Brain microvascular endothelial cell (primary cell): ENCODE measurements at places on chromosomes 3 and 15.

DNA sequence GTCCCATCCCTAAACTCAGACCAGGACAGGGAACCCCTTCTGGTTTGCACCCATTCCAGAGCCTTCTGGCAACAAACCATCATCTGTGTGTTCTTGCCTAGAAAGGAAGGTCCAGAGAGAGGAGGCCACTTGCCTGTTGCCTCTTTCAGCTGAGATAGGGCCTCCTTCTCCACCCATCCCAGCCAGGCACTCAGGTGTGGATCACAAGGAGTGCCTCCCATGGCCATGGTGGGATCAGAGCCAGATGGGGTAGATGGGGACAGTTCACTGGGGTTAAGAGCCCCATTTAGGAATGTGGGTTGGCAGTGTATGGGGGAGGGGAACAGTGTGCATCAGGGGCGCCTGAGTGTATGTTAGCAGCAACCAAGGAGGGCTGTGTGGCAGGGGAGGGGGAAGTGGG, 8.9 kb upstream of the CTDSPL start:
- DNase-seq, result no peak

DNA sequence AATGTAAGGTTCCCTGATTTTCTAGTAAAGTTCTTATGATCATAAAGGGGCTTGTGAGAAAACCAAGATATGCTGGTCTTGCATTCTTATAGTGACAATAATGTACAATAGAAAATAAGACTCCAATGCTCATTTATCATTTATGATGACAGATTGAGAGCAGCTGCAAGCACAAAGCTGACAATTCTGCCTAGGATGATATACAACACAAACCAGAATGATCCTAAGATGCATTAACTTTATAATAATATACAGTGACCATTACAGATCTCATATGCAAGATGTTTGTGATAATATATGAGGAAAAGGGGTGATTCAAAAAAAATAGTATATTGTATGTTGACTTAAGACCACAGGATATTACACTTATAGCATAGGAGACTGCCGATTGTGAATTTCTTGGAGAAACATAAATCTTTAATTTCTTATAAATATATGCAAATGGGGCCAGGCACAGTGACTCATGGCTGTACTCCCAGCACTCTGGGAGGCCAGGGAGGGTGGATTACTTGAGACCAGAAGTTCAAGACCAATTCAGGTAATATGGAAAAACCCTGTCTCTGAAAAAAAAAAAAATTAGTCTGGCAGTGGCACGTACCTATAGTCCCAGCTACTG, 387.0 kb downstream of the ZBBX start:
- DNase-seq, result no peak

DNA sequence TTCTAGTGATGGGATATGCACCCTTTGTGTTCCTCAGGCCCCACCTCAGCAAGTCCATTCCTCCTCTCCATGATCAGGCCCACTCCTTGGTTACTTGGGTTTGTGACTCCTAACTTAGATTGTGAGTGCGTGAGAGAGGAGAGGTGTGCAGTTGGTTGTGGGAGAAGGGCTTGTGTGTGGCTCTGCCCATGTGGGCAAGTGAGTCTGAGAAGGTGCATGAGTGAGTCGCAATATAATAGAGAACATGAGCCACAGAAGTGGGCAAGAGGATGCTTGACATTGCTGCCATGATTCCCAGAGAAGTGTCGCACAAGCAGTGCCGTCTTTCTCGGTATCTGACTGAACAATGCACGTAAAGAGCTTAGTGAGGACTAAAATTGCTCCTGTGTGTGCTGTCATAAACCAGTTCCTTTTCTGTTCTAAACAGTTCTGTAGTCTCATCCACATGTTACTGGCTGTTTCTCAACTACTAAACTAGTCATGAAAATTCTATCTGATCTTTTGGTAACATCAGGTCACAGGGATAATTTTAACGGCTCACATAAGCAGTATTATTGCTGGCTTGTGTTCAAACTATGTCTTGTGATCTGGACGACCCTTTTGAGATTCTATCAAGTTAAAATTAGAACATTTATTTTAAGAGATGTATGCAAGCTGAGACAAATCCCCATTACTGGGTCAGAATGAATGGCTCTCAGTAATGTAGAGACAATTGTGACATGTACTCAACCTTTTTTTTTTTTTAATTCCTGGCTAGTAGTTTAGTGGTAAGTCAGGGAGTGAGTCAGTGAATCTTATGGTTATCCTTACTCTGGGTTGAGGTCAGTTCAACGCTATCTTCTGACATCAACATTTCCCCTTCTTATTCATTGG, 25.6 kb downstream of the GYG1 start:
- DNase-seq, result peak; percentile 84

GRCh38 chr3:9087831-9088413, 124.7 kb upstream of the RAD18 start:
- DNase-seq, result no peak

DNA sequence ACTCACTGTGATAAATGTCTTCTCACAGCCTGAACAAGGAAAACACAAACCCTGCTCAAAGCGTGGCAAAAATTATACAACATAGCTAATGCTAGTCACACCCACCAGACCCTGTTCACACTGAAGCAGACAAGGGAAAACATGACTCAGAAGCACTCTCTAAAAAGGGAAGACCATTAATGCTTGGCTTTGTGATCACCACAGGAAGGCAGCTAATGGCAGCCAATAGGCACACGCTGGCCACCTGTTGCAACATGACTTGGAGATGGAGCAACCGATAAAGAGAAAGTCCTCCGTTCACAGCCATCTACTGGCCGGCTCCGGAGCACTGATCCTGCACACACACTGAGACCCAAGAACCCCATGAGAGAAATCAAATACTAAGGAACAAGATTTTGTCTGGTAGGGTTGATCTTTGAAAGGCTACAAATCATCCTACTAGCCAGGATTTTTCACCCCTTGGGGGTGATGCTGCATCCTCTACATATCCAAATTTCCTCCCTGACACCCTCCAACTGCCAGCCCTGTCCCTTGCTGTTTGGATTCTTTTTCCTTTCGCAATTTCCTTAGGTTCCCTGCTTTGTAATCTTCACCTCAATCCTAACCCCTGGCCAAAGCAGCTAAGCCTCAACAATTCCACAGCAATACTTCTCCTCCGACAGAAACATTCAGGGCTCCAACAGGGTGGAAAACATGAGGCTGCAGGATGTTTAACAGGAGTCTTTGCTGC, 3.2 kb downstream of the ZXDC start:
- DNase-seq, result peak; percentile 56
